ENCODE measurements at places on chromosomes 2 and 18.

- DNase-seq, result no peak
Observed at GRCh38 chr2:162403884-162404283, 60.0 kb downstream of the GCA start.

- DNase-seq, result no peak
Observed at GRCh38 chr2:228344531-228344930, 163.0 kb upstream of the SPHKAP start.

DNA sequence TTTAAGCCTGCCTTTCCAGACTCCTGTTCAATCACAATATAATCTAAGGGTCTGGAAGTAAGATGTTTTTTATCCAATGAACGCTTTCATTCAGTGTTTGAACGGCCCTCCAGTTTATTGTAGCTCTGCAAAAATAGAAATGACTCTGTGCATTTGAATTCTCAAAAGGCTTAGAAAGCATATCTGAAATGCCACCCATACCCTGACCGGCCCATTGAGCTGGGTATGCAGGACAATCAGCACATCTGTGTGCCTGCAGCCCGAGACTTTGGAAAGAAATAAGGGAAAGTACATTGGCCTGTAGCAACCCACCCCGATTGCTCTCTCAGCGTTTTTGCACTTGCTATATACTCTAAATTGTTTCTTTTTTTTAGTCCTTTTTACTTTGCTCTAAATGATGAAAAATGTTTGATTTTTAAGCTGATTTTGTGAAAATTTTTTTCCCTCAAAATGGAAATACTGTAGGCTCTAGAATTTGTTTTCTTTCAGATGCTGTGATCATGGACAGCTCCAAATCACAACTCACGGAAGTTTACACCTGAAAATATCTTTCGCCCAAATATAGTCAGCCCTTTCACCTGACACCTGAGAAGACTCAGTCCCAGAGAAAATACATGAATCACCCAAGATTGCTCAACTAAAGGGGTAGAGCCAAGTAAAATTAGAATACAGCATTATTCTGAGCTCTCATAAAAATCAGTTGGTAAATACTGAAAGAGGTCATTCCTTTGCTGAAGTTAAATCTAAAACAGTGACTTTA lies 194.5 kb upstream of the SIX3 start:
- no peak for DNase-seq

- DNase-seq, result no peak
Observed at GRCh38 chr18:67475673-67476072, 40.8 kb downstream of the DSEL start.

DNA sequence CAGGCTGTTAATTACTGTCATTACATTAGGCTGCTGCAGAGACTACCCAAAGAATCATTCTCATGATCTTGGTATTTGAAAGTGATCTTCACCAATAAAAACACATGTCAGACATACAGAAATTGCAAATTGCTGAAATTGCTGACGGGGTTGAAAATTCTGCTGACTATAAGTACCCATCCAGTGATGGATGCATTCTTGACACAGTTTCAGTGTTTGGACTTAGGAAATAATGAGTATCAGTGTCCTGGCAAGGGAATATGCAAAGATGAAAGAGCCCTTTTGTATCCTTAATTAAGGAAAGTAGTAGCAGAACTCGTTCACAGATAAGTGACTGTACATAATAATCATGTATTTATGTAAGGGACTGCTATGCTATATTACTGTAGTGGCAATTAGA lies 221.1 kb upstream of the ATP5MC3 start:
- DNase-seq, result no peak

DNA sequence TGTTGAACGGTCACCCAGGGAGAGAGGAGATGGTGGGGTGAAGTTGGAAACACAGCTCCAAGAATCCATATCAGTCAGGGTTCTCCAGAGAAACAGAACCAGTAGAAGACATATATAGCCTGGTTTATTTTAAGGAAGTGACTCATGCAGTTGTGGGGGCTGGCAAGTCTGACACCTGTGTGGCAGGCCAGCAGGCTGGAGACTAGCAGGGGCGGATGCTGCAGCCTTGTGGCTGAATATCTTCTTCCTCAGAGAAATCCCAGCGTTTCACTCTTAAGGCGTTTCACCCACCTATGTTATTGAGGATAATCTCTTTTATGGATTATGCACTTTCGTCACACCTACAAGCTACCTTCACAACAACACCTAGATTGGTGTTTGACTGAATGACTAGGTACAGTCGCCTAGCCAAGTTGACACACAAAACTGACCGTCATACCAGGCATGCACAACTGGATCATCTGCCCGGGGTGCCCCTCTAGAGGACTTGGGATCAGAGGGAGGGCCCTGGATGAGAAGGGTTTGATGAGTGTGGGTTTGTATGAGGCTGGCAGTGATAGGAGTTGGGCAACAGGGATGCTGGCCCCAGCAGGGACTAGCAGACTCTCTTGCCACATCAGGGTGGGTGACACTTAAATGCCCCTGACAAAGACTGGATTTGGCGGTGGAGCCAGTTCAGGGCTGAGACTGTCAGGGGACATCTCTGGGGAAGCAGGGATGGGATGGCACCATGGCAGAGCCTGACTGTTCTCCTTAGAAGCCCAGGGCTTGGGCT lies 23.4 kb downstream of the MROH2A start:
- DNase-seq, result peak; percentile 22

DNA sequence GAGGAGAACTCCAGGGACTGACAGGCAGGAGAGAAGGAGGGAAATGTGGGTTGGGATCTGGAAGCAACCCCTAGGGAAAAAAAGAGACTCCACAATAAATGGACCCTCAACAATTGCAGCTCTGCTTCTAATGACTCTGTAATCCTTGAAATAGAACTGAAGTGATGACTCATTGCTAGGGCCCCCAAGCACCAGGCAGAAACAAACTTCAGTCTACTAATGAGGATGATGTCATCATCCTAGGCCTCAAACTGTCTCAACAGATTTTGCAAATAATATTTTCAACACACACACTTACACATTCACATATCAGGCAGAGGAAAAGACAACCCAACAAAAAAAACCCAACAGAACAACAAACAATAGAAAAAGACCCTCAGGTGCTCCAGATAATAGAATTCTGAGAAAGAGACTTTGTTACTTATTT lies 143.3 kb downstream of the HDAC4 start:
- DNase-seq, result peak; percentile 56

GRCh38 chr18:76234676-76235060 lies 260.4 kb downstream of the ZNF516 start:
- no peak for DNase-seq

DNA sequence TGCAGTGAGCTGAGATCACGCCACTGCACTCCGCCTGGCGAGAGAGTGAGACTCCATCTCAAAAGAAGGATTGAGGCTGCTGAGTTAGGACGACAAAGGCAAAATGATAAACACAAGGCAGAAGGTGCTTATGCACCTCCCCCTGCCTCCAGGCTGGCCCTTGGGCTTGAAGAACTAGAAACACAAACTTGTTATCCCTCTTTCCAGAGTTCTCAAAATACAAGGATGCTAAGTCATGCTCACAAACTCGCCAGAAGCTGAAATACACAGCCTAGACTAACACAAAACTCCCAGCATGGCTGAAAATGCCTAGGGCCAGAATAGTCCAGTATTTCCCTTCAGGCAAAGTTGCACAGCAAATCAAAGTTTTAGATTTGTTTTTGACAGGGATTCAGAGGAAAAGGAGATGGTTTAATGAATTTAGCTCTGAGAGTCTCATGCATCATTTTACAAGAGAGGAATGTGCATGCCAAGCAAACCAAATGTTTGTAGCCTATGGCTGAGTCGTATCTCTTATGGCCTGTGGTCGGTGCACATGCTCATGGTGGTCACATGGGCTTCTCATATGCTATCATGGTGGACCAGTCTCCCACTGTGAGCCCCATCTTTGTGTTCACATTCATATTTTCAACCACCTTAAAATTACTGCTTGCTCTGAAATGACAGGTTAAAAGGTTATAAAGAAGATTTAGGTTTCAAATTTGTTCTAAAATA lies 16.2 kb upstream of the MREG start:
- peak; percentile 11 for DNase-seq

GRCh38 chr2:233168445-233168844 lies 83.0 kb upstream of the ATG16L1 start:
- DNase-seq, result no peak

DNA sequence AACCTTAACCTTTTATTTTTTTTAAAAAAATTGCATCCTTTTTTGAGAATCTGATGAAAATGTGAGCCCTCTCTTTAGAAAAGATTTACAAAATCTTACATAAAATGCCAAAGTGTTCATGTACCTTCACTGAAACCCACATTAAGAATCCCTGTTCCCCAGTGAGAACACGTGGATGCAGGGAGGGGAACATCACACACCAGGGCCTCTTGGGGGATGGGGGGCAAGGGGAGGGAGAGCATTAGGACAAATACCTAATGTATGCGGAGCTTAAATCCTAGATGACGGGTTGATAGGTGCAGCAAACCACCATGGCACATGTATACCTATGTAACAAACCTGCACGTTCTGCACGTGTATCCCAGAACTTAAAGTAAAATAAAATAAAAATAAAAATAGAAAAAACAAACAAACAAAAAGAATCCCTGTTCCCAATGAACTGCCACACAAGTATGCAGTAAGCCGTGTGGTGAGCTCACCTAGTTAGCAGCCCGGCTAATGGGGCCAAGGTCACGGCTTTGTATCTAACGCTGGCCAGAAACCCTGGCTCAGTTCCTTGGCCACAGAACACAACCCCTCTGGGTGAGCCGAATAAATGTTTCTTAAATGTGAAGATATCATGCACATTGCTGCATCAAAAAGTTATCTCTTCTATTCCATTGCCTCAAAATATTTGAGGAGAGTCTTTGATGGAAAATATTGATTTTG lies 41.4 kb downstream of the CHST9 start:
- no peak for DNase-seq

GRCh38 chr2:199882667-199883066 lies 28.4 kb upstream of the C2orf69 start:
- DNase-seq, result no peak

DNA sequence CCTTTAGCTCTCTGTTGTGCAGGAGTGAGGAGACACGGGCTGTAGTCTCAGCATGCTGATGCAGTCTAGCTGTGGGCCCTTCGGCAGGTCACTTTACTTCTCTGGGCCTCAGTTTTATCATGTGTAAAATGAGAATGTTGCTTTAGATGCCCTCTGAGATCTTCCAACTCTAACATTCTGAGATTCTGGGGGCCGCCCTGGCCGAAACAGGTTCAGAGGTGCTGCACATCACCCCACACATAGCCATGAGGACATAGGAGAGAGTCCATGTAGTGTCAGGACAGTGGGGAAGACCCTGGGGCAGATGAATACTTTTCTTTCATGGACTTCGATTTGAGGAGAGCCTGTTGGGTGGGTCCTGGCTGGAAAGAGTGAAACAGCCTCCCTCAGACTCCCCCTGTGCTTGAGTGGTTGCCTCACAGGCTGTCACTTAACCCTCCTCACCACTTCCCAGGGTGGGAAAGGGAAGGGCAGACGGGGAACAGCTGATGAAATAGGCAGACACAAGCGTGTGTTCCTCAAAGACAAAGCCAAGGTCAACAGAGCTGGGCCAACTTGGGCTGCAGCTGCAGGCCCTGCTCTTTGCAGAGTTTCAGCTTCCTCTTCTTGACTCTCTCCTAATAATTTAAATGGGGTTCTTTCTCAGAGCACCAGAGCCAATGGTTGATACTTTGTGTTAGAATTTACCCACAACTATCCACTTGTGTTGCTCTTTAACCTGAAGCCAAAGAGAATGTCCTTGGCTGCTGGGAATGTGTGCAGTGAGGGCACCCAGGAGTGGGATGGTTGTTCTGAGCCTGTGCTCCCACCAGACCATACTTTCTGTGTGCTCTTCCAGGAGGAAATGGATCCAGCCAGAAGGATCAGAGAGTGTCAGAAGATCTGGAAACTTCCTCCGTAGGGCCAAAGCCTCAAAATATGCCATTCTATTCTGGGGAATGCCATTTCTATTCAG lies 14.7 kb upstream of the MRPL33 start:
- DNase-seq, result peak; percentile 61

- DNase-seq, result no peak
Observed at GRCh38 chr2:9764153-9764778, 79.0 kb upstream of the TAF1B start.

DNA sequence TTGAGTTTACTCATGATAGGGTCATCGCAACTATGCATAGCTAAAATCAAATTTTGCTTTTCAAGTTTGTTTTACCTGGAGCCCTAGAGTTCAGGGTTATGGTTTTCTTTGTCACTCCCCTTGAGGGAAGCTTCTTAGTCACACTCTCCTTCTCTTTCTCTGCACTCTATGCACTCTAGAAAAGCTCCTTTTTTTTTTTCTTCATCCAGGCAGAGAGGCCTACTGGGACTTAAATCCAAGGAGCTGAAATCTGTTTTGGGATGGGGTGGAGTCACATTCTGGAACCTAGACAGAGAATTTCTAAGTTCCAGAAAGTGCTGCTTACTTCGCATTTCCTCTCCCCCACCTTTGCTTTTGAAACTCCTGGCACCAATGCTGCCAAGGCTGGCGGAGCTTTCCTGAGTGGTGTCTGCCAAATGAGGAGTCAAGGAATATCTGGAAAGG lies 19.1 kb upstream of the IL18R1 start:
- no peak for DNase-seq

DNA sequence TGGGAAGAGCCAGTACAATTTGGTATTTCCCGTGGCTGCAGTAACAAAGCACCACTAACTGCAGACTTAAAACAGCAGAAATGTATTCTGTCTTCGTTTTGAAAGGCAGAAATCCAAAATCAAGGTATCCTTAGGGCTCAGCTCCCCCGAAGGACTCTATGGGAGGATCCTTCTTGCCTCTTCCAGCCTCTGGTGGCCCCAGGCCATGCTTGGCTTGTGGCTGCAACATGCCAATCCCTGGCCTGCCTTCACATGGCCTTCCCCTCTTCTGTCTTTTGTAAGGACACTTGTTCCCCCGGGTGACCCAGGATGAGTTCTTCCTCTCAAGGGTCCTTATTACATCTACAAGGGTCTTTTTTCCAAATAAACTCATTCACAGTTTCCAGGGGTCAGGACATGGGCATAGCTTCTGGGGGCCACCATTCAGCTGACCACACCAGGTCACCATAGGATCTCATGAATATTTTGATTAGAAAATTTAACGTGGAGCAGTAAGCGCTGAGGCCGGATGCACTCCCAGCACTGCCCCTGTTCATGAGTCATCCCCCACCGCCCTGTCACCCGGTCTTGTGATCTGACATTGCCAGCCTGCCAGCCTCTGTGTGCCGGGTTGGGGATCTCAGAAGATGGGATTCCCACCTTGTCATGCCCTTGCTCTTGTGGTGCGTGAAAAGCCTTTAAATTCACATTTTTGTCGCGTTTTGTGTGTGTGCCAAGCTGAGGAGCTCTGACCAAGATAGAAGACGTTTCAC lies 61.2 kb upstream of the B3GNT7 start:
- no peak for DNase-seq

DNA sequence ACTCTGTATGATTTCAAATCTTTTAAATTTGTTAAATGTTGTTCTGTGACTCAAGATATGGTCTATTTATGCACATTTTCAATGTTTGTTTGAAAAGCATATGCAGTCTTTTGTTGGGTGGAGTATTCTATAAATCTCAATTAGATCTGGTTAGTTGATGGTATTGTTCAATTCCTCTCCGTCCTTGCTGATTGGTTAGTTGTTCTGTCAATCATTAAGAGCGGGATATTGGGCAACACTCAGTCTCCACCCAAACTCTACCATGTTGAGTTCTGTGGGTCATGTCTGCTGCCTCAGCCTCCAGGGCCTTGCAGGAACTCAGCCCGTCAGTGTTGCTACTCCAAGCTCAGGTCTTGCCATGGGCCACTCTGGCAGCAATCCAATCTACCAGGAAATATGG lies 118.9 kb downstream of the VWA3B start:
- peak; percentile 1 for DNase-seq

- DNase-seq, result no peak
Observed at GRCh38 chr2:189391201-189391600, 50.1 kb upstream of the WDR75 start.

GRCh38 chr18:75624869-75625268 lies 197.4 kb upstream of the SMIM21 start:
- no peak for DNase-seq

GRCh38 chr2:144048631-144049060 lies 471.3 kb downstream of the ZEB2 start:
- peak; percentile 13 for DNase-seq

Data from hematopoietic multipotent progenitor cell treated with erythropoietin and hydrocortisone succinate and interleukin-3 and kit ligand, for 4 days (in vitro differentiated cells).